ENCODE measurements at places on chromosomes 12 and 14.
A peak's percentile ranks its signal among the peaks of the same experiment; 100 is the strongest.

GRCh38 chr14:69354383-69355153, 43.5 kb downstream of the ERH start:
- peak; percentile 52 for DNase-seq

DNA sequence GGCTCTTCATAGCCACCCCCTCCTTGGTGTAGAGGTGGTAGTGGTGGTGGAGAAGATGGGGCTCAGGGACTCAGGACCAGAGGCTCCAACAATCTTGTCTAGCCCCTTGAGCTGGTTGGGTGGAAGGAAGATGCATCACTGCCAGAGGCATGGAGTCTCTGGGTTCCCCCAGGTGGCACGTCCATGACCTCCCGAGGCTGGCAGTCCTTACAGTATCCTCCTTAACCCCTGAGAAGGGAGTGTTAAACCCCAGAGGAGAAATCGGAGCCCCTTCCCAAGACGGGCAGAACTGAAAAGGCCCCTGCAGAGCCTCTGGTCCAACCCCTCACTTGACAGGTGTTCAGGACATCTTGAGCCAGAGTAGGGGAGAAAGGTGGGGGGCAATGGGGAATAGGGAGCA, 9.1 kb downstream of the KRT83 start:
- DNase-seq, result no peak

DNA sequence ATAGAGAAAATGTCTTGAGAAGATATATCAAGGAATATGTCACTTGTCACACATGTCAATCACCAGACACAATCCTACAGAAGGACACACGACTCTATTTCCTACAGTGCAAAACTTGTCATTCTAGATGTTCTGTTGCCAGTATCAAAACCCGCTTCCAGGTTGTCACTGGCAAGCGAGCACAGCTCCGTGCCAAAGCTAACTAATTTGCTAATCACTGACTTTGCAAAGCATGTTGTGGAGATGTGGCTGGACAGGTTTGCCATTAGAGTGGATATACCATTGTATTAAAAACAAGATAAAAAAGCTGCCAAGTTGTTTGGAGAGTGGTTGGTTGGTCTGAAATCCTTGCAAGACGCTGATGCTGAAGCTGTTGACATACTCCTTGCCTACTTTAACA, 7.9 kb upstream of the SGPP1 start:
- DNase-seq, result no peak

DNA sequence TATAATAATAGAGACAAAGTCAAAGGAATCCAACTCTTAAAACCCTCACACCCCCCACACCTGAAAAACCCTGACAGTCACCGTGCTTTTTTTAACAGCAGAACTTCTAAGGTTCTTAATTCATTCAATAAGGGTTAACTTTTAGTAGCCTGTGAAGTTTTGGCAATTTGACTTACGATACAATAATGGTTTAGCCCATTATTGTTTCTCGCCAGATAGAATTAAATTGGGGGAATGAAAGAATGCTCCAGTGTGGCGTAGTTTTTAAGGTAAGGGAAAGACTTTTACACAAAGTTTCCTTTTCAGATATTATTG, 604 bp upstream of the MAGOHB start:
- DNase-seq, result no peak

DNA sequence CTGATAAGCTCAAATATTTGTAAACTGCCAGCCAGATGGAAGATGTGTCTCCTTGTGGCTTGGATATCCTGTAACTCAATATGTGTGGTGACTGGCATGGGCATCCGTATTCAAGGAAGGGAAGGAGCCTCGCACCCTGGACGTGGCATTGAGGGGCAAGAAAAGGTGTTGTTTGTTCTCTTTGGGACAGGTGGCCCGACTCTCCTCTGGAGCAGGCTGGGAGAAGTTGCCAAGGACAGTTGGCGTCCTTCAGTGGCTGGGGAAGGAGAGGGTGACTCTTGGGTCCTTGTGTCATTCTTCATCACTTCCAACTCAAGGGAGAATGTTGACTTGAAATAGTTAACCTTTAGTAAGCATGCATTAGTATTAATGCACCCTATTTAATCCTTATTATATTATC, 39.6 kb downstream of the CACNA1C start:
- DNase-seq, result no peak

DNA sequence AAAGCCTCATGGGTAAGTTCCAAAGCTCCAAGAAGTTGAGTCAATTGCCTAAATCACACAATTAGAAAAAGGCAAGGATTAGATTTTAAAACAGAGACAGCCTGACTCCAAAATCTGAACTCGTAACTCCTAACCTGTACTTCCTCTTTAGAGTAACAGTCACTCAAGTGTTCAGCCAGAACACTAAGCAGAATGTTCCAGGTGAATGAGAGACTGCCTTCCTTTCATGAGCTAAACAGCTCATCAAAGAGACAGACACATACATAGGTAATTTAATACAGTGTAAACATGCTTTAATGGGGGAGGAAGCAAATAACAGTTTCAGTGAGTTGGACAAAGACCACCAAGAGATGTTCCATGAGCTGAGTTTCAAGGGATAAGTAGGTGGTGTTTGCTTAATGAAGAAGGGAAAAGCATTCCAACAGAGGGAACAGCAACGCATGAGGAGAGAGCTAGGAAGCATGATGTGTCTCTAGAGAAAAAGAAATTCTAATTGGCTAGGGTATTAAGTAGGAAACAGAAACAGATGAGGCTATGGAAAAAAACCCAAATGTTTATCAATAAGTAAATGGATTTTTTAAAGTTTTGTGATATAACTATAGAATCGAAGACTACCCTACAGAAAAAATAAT, 403.9 kb downstream of the MED13L start:
- DNase-seq, result no peak

DNA sequence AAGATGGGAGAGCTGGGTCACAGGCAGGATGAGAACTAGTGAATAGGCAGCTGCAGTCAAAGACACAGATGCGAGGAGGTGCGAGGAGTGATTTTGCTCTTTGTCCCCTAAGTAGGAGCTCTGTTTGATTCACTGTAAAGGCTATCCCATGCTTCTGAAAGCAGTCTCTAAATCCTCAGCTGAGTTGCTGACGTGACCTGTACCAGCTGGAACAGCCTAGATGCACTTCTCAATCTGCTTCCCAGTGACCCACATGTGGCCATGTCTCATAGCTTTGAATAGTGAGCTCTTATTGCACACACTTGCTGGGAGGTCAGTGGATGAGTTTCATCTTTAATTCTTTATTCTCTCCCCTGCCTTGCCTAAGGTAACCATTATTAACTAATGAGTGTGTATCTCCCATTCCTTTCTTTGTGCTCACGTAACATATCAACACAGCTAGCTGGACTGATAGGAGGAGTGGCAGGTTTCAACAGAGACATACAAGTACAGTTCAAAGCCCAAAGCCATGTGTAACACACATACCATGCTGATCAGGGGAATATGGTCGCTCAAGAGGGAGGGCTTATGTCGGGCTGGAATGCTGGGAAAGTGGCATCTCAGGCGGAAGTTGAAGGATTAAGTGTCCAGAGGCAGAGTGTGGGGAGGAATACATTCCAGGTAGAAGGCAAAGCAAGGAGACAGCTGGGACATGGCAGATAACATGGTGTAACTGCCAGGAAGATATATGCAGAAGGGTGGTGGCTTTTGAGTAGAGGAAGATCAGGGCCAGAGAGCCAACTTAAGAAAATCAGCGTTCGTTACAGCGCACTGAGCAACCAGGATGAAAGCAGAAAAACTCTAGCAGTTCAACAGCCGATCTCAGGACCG, 15.4 kb upstream of the YY1 start:
- DNase-seq, result no peak

- DNase-seq, result no peak
These were observed 91.1 kb downstream of the IRF2BPL start for GRCh38 chr14:76937181-76938091.

DNA sequence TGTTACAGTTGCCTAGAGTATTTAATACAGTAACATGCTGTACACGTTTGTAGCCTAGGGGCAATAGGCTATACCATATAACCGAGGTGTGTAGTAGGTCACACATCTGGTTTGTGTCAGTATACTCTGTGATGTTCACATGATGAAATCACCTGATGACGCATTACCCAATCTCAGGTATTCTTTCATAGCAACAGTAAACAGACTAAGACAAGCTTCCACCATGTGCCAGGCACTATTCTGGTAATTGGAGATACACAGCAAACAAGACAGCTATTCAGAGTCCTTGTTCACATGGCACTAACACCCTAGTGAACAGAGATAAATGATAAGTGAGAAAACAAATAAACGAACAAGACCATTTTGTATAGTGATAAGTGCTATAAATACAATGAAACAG, 3.8 kb upstream of the PDE3A start:
- DNase-seq, result no peak

DNA sequence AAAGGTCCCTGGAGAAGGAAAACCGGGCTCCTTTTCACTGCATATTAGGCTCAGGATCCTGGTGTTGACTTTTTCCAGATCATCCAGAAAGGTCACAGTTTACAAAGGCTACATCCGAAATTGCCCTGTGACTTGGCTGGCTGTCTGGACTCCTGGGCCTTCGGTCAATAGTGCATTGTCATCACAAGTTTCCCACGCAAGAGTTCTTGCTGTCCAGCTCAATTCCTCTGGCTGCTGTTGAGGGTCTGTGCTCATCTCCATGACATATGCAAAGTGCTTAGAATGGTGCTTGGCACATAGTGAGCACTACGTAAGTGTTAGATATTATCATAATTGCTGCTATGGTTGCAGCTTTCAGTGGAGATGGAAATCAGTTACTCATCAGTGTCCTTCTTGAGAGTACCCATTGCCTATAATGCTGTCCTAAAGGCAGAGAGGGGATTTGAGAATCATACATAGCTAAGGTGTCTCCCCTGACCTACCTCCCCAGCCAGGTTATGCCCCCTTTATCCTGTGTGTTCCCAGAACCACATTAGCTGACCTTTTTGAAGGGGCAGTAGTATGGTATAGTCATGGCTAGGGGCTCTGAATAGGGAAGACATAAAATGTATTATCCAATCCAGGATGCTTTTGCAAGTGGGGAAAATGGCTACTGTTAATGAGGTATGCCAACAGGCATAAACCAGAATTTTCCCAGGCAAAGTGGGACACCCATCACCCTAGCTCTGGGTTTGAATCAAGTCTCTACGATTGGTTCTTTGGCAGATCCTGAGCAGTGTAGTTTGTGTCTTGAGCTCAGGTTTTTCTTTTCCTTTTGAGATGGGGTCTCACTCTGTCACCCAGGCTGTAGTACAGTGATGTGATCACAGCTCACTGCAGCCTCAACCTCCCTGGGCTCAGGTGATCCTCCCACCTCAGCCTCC, 132.0 kb upstream of the CCND2 start:
- no peak for DNase-seq

GRCh38 chr12:85466890-85467289, 186.9 kb downstream of the ALX1 start:
- DNase-seq, result no peak

Measured in stimulated activated CD4-positive, alpha-beta T cell treated with anti-CD3 and anti-CD28 coated beads, Interleukin-1b, Interleukin-23, amount 100 ng/mL, for 4 hours (primary cell).